ENCODE measurements at places on chromosomes 16 and 17.

DNA sequence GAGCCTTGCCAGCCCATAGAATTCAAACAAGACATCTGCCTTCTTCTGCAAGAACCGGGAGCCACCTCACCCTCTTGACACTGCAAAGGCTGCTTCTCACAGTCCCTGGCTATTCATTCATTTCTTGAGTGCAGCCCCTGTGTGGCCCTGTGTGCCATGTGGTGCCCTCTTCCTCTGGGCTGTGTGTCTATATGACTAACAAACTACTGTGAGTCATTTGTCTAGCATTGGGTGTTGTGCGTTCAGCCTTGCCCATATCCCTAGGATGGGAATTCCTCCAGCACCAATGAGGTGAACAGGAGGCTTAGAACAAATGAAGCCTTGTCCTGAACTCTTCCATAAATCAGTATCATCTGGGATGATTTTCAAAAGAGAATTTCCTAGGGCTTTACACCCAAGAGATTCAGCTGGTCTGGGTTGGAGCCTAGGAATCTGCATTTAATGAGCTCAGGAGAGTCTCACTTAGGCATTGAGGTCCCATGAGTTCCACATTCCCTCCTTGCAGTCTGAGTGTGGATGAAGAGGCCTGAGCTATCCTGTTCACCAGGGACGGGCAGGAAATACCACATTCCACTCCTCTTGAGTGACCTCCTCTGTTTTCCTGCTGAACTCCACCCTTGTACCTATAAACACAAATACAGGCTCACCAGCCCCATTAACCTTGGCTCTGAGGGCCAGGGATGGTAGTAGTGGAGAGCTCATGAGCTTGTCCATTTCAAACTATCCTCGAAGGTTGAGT, 308.7 kb upstream of the N4BP1 start:
- no peak for DNase-seq

GRCh38 chr17:79320331-79320730, 245.7 kb downstream of the ENGASE start:
- DNase-seq = no peak

- no peak for DNase-seq
Observed at GRCh38 chr17:3574231-3574630, 16.6 kb upstream of the TRPV3 start.

GRCh38 chr16:24070851-24071250, 185.3 kb upstream of the CACNG3 start:
- DNase-seq = no peak

DNA sequence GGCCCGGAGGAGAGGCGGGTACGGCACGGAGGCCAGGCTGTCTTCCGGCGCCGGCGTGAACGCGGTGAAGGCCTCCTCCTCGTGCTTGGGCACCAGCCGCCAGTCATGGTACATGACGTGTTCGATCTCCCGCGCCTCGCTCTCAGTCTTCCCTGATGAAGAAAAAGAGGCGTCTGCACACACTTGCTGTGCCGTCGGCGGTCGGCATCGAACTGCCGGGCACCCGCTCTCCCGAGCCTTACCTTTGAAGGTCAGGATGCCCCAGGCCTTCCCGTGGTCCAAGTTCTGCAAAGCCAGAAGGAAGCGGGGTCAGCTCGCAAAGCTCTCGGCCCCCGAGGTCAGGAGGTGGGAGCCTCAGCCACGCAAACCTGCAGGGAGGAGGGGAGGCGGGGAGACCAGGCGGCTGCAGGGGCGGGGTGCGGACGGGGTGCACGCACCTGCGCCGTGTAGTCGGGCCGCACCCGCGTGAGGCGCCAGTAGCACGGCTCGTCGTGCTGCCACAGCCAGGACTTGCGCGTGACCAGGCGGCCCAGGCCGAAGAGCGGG, at the start of gene EME2:
Gene EME2 (plus strand): TSS at position 449 of the 546 bp plus-strand sequence. CDS start 418 bp downstream, outside the sequence.
- no peak for DNase-seq

- no peak for DNase-seq
Observed at GRCh38 chr17:61289408-61290385, 109.9 kb upstream of the TBX2 start.

DNA sequence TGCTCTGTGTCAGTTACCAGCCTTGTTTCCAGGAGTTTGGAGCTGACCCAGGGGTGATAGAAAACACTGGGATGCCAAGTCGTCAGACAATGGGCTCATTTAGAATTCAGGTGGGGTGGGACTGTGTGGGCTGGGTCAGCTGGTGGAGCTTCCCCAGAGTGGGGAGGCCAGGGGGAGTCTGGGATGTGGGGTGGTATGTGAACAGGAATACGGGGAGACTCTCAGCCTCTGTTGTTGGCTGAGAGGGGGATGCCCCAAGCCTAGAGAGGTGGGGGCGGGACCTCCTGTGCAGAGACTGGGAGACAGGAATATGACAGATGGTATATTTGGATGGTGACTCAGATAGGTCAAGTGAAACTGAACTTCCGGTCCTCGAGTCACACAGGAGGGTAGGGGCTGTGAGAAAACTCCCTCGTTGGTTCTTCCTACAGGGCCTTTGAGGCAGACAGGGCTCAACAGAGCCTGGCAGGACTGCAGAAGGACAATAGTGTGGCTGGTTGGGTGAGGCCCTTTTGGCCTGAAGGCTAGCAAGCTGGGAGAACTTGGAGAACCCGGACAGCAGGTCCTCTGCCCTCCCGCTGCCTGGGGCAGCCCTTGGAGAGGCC, 23.7 kb downstream of the CDH1 start:
- no peak for DNase-seq

DNA sequence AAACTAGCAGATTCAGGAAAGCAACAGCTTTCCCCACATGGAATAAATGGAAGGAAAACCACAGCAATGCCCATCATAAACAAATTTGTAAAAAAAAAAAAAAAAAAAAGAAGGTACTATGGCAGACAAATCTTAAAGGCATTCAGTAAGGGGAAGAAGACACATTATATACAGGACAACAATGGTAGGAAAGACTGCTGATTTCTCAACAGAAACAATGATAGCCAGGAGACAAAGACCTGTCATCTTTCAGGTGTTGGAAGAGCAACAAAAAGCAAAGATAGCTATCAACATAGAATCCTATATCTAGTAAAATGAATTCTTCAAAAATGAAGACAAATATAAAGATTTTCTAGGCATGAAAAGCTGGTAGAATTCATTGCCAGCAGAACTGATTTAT, 65.9 kb downstream of the KCNJ2 start:
- no peak for DNase-seq

GRCh38 chr16:87441886-87442580, 49.9 kb downstream of the MAP1LC3B start:
- DNase-seq = no peak

DNA sequence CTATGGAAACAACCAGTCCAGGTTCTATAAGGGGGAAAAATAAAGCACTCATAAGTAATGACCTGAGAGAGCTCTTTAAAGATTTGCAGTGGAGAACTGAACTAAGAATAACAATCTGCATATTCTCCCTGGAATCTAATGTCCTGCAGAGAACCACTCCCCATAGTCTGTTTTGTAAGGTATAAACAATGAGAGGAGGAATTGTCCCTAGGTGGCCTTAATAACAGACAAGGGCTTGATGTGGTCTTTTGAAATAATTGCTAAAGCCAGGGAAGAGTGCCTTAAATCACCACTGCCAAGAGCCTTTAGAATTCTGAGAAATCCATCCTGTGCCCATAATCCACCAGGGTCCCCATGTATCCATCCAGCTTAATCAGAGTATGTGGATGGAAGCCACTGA, 106.3 kb downstream of the CDH11 start:
- no peak for DNase-seq

DNA sequence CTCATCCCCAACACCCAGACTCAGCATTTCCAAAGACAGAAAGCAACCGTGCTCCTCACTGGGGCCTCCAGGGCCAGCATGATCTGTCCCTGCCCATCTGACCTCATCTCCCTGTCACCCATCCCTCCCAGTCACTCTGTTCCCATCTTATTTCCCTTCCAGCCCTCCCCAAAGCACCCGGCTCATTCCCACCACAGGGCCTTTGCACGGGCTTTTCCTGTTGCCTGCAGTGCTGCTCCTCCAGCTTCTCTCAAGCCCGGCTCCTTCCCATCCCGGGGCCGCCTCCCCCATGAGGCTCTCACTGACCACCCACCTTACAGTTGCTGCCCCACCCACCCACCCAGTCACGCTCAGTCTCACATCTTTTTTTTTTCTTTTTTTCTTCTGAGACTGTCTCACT, 54.8 kb downstream of the RMI2 start:
- DNase-seq = no peak

- DNase-seq = no peak
Observed at GRCh38 chr16:1164382-1164781, 11.5 kb downstream of the CACNA1H start.

- DNase-seq = no peak
Observed at GRCh38 chr16:19517424-19518089, 4.3 kb downstream of the GDE1 start.

GRCh38 chr16:86568677-86569623, 2.3 kb downstream of the FOXC2 start:
- DNase-seq = no peak

GRCh38 chr17:1649844-1650501, at the start of gene RILP:
Gene RILP, minus strand, starts transcription at chr17:1649866. Its CDS starts 62 bp downstream, at chr17:1649804.
- DNase-seq = no peak

DNA sequence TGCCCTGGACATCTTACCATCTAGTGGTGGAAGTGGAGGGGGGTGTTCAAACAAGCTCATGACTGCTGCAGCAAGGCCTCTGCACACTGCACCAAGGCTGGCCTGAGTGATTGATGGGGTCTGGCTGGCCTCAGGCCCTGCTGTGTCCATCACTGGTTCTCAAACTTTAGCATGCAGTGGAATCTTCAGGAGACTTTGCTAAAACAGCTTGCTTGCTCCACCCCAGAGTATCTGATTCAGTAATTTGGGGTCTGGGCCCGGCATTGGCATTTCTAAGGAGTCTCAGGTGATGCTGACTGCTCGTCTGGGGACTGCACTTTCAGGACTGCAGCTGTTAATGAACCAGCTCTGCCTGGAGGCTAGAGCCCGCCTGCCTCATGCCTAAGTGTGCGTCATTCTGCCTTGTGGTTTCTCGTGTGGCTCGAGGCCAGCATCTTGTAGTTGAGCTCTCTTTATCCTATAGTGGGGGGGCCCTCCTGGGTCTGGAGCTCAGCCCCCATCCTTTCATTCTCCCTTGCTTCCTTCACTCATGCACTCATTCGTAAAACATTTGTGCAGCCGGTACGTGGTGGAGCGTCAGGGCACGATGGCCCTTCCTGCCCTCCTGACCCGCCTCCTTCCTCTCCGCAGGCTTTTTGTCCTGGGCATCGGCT, 4.1 kb downstream of the MGAT5B start:
- no peak for DNase-seq

DNA sequence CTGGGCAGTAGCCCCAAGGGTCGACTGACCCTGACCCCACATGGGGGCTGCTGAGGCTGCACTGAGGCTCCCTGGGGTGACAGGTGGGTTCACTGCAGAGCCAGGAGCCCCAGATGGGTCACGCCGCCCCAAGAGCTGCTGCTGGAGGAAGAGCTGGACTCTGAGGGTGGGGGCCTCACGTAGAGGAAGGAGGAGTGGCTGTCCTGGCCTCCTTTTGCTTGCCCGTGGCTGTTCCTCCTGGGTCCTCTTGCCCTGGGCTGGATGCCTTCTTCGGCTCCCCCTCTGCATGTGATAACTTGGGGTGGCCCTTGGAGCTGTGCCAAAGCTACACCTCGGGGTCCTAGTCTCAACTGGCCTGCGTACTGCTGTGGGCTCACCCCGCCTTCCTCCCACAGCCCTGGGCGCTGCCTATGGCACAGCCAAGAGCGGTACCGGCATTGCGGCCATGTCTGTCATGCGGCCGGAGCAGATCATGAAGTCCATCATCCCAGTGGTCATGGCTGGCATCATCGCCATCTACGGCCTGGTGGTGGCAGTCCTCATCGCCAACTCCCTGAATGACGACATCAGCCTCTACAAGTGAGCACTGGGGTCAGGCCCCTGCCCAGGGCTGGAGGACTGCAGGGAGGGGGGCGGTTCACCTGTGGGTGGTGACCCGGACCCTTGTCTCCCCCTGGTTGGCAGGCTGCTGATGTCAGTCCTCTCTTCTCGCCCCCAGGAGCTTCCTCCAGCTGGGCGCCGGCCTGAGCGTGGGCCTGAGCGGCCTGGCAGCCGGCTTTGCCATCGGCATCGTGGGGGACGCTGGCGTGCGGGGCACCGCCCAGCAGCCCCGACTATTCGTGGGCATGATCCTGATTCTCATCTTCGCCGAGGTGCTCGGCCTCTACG, 1.1 kb upstream of the AMDHD2 start:
- DNase-seq = no peak

DNA sequence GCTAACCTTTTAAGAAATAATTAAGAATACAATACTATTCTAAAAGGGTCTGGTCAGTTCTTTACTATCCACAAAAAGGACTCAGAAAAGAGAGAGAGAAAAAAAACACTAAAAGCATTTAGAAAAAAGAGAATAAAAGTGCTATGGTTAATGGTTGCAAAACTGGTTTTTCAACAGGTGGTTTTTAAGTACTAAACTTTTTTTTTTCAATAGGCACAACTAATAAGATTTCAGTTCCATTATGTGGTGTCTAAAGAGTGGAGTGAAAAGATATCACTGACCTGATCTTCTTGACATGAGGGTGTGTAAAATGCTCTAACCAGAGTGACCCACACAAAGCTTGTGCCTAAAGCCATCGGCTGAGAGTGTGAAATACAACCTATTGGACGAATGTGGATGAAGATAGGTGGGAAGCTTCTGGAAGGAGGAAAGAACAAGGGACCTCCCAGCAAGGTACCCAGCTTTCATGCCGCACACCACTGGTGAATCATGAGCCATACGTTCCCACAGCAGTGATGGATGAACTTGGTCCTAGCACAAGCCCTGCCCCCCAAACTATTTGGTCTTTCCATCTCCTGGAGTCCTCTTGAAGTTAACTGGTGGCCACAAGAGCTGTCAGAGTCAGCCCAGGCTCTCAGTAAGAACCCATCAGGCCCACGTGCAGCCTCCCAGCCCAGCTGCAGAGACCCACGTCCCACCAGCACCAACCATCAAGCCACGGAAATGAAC, 103.0 kb downstream of the ZFHX3 start:
- DNase-seq = no peak

GRCh38 chr16:66693149-66693548, 3.4 kb downstream of the CMTM4 start:
- DNase-seq = no peak

DNA sequence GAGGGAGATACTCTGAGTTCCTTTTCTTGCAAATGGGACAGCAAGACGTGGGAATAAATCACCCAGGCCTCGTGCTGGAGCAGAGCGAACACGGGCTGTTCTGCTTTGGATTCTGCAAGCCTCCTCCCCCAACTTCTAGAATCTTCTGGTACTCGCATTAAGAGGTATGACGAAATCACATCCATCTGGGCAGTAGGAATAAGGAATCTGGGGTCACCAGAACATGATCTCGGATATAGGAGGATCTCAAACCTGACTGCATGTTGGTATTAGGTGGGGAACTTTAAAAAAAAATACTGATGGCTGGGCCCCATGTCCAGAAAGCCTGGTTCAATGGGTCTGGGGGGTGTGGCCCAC, 49.8 kb upstream of the USP7 start:
- no peak for DNase-seq

GRCh38 chr17:47884427-47884740, 11.7 kb upstream of the SP2 start:
- no peak for DNase-seq

GRCh38 chr17:73791631-73792030, 147.4 kb upstream of the SDK2 start:
- DNase-seq = no peak
